ENCODE measurements at places on chromosomes 4 and X.

- no peak for DNase-seq
These were observed 1429.4 kb upstream of the ADGRL3 start for GRCh38 chr4:59770601-59771264.

GRCh38 chr4:6887591-6888371 lies 21.8 kb upstream of the TBC1D14 start:
- no peak for DNase-seq

- DNase-seq: no peak
These were observed 9.0 kb downstream of the RNF150 start for GRCh38 chr4:141124224-141124623.

DNA sequence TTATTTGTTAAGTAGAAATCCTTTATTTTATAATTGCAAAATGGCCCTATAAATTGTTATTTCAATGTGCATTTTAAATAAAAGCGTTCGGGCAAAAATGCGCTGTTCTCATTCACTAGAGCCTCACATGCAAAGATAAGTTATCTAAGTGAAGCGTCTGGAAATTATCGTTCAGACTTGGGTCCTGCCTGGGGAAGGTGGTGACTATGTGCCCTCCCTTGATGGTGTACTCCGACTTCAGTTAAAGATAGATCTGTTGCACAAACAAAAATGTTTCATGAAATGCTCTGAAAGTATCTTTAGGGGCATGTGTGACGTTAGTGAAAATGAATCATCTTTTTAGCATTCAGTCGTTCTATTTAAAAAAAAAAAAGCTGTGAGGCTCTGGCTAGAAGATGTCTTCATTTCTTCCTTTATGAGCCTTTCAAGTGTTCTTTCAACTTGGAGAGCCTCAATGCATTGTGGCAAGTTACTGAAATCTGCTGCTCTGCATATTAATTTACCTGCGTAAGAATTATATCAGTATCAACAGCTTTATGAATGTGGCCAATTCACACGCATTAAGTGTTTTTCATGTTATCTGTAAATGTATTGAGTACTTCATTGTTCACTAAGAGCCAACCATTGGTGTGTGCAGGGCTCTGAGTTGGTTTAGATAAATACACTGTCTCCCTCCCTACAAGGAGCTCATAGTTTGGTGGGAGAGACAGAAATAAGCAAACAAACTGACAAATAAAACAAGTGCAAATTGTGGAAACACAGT lies 83.0 kb downstream of the AFF1 start:
- DNase-seq: peak; percentile 51

DNA sequence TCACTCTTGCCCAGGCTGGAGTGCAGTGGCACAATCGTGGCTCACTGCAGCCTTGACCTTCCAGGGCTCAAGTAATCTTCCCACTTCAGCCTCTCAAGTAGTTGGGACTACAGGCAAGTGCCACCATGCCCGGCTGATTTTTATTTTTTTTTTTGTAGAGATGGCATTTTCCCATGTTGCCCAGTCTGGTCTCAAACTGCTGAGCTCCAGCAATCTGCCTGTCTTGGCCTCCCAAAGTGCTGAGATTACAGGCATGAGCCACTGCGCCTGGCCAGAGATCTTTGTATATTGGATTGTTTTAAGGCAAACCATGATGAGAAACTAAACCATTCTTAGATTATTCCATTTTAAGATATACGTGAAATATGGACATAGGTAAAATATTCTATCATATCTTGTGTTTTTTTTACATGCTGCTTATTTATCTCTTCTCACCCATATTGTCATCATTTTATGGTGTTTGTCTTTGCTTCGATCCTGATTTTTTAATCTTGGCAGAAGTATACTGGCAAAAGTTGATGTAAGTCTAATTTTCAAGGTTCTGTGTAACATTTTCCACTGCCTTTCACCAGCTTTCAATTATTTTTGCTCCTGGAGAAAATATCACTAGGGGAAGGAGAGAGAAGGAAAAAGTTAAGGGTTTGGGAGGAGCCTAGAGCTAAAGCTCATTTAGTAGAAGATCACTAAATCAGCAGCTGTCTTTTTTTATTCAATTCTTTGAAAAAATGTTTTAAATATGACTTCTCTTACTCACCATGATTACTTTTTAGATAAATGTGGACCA lies 27.8 kb downstream of the PDLIM5 start:
- DNase-seq: no peak

DNA sequence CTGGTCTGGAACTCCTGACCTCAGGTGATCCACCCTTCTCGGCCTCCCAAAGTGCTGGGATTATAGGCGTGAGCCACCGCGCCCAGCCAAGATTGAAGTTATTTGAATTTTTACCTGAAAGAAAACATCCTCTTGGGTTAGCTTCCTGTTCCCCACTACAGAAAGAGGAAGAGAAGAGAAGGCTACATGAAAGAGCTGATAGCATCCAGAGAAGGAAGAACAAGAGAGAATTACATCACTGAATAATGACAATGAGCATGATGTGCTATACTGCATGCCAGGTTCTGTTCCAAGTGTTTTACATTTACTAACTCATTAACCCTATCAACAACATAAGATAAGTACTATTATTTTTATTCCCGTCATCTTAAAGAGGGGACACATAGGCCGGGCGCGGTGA lies 11.5 kb upstream of the TBC1D1 start:
- no peak for DNase-seq

GRCh38 chrX:11196476-11196875 lies 85.3 kb downstream of the HCCS start:
- DNase-seq: no peak

GRCh38 chr4:158940271-158940670 lies 162.6 kb upstream of the RAPGEF2 start:
- DNase-seq: no peak

DNA sequence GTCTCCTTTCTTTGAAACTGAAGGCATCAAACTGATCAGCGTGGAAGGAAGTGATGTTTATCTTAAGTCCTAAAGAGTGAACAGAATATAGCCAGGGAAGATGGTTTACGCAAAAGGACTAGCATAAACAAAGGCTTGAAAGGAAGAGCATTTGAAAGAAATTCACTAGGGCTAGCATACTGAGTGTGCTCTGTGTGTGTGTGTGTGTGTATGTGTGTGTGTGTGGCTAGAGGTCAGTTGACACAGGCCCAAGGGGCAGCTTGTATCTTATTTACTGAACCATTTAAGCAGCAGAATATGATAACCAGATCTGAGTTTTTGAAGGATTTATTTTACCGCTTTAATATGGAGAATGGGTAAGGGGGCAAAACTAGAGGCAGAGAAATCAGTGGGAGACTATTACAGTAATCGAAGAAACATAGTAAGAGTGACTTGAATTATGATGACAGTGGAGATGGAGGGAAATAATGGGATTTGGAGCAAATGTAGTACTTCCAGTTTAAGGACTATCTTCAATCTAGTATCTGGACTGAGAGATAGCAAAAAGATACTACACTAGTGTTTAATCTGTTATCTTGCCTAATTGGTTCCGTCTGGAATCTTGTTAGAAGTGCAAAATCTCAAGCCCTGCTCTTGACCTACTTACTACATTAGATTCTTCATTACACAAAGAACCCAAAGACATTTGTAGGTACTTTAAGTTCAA lies 36.9 kb downstream of the CEP44 start:
- DNase-seq: no peak

GRCh38 chr4:137981277-137981676 lies 260.9 kb downstream of the SLC7A11 start:
- DNase-seq: peak; percentile 19

GRCh38 chrX:110755611-110756010 lies 40.0 kb downstream of the CHRDL1 start:
- DNase-seq: no peak

DNA sequence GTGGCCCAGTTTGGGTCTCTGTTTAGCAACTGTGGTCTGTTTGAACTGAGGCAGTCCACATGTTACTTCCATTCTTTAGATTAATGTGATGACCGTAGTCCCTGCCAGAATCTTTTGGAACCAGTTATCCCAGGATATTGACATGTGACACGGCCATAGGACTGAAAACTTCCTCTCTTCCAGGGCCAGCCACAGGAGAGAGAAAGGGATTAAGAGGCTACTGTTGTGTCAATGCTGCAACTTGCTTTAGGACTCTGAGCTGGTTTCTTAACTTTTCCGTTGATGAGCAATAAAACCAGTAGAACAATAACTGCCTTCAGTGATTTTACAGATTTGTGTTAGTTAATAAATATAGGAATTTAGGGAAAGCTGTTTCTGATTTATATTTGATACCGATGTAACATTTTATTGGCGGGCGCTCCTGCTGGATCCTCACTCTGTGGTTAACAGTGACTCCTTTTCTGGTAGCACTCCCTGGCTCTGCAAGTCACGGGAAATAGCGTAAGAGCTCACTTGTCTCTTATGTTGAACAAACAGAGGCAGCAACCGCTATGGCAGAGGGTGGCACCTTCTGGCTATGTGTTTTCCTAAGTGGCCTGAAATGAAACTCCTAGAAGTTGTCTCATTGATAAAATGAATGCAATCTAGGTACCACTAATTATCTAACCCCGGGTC lies 2.5 kb downstream of the TENM3 start:
- no peak for DNase-seq

- DNase-seq: no peak
These were observed 185.5 kb downstream of the PTTG2 start for GRCh38 chr4:38145741-38146140.

GRCh38 chr4:93865650-93866049 lies 37.1 kb downstream of the ATOH1 start:
- no peak for DNase-seq

GRCh38 chr4:10856271-10856782 lies 171.8 kb upstream of the CLNK start:
- DNase-seq: no peak

GRCh38 chr4:127669691-127670090 lies 36.9 kb downstream of the INTU start:
- DNase-seq: no peak
